NCI-H2081 (cell line): ENCODE measurements at places on chromosomes 16 and 17.

DNA sequence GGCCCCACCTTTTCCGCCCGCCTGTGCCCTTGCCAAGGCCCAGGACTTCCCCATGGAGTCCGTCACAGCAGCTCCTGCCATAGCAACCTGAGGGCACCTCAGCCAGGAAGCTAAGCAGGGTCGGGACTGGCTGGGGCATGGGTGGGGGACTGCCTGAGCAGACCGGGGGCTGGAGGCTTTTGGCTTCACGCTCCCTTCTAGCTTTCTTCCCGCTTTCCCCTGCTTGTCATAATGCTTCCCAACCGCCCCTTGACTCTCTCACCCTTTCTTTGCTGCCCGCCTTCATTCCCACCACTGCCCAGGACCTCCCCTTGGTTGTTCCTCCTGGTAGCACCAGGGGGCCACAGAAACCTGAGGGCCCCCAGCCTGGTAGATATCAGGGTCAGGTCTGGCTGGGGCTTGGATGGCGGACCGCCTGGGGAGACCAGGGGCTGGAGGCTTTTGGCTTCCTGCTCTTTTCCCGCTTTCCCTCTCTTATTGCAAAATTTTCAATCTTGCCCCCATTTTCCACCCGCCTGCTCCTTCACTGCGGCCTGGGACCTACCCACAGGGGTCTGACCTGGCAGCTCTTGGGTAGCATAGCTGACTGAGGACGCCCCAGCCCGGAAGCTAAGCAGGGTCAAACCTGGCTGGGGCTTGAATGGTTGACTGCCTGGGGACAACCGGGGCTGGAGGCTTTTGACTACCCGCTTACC, 2287.7 kb downstream of the TP53TG3F start:
- no peak for DNase-seq

DNA sequence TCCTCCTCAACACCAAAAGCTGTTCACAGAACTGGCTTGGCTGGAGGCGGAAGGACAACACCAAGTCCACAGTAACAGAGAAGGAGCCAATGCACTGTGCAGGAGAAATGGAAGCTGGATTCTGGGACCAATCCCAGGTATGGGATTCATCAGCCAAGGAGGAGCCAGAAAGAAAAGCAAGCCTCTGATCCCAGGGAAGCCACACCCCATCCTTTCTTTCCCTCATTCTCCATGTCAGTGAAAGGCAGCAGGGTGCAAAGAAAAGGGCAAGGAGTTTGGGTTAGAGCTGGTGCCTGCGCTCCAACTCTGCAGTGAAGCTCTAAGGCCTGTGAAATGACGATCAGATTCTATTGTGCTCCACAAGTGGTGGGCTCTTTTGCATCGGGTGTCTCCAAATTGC, 11.0 kb downstream of the DCAKD start:
- no peak for DNase-seq

GRCh38 chr17:834136-834535, 52.0 kb downstream of the MRM3 start:
- DNase-seq: no peak

- DNase-seq: no peak
Measured at GRCh38 chr17:78131172-78132083, 857 bp downstream of the TMC8 start.

- no peak for DNase-seq
Measured at GRCh38 chr17:73267648-73268537, 6.2 kb upstream of the CPSF4L start.

DNA sequence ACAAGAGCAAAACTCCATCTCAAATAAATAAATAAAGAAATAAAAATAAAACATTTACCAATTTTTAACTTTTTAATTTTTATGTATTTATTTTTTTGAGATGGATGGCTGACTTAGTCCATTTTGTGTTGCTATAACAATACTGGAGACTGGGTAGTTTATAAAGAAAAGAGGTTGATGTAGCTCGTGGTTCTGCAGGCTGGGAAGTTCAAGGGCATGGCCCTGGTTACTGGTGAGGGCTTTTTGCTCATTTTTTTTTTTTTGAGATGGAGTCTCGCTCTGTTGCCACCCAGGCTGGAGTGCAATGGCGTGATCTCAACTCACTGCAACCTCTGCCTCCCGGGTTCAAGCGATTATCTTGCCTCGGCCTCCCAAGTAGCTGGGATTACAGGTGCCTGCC, 14.2 kb upstream of the FOXK2 start:
- no peak for DNase-seq

GRCh38 chr17:68352041-68352440, 60.7 kb downstream of the ARSG start:
- no peak for DNase-seq

DNA sequence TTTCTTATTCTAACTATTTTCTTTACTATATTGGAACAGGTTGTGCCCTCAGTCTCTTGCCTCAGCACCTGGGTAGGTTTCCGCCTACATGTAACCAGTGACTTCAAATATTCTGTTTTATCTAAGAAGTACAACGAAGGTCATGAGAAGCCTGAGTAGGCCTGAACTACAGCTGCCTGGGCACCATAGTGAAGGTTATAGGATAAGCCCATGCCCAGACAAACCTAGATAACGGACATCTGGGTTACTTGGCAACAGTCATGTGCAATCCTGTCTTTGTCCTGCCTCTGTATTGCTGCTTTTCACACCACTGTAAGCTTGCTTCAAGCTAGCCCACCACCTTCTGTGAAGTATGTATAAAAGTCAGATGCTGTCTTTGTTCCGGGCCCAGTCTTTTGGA, 25.4 kb upstream of the ARL4D start:
- no peak for DNase-seq

GRCh38 chr16:51419768-51420167, 268.7 kb upstream of the SALL1 start:
- DNase-seq: no peak

- no peak for DNase-seq
Measured at GRCh38 chr16:14490235-14490634, 139.8 kb downstream of the PARN start.

DNA sequence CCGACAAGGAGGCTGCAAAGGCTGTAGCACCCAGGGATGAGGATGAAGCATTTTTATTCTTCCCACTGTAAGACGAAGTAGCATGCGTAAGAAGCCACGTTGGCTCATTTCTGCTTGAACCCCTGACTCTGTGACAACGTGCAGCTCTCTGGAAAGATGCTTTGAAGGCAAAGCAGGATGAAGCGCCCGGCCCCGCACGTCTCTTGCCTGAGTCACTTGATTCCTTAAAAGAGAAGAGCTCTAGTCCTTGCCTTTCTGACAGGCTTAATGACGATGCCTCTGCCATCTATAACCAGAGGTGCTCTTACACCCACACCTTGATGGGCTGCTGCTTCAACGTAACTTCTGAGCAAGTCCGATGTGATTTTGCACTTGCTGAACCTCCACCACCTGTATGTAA, 76.7 kb upstream of the MED9 start:
- no peak for DNase-seq

- no peak for DNase-seq
Measured at GRCh38 chr16:55015181-55015913, 84.7 kb downstream of the IRX5 start.

- no peak for DNase-seq
Measured at GRCh38 chr17:38418693-38419507, 9.4 kb upstream of the ARHGAP23 start.

- no peak for DNase-seq
Measured at GRCh38 chr17:29089601-29090044, 46.7 kb downstream of the PIPOX start.

GRCh38 chr16:11320170-11320569, 25.1 kb upstream of the RMI2 start:
- DNase-seq: no peak

- no peak for DNase-seq
Measured at GRCh38 chr16:11042191-11042590, 97.8 kb downstream of the CLEC16A start.

- no peak for DNase-seq
Measured at GRCh38 chr17:21686165-21687015, 5.9 kb upstream of the KCNJ18 start.

DNA sequence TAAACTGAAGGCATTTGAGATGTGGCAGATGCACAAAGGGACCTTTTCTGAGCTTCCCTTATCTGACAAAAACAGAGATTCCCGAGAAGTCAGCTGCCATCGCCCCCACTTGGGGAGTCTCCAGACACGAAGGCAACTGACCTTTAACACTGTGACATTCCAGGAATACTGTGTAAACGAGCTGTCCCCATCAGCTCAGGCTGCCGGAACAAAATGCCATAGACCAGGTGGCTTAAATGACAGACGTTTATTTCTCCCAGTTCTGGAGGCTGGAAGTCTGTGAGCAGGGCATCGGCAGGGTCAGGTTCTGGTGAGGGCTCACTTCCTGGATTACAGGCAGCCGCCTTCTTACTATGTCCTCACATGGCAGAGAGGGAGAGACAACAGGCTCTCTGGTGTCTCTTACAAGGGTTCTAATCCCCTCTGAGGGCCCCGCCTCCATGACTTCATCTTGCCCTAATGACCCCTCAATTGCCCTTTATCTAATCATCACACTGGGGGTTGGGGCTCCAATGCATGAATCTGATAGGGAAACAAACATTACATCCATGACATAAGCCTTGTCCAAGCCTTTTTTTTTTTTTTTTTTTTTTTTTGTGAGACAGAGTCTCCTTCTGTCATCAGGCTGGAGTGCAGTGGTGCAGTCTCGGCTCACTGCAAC, 178.5 kb upstream of the RPL38 start:
- DNase-seq: no peak

GRCh38 chr17:49299996-49300395, 62.1 kb downstream of the ZNF652 start:
- DNase-seq: no peak

- DNase-seq: no peak
Measured at GRCh38 chr16:1708768-1709180, 2.8 kb downstream of the MAPK8IP3 start.

- no peak for DNase-seq
Measured at GRCh38 chr16:68759062-68759461, 22.0 kb downstream of the CDH1 start.

- no peak for DNase-seq
Measured at GRCh38 chr17:8806926-8807550, 7.9 kb upstream of the MFSD6L start.

GRCh38 chr17:6940186-6940649, 55.6 kb upstream of the ALOX12 start:
- DNase-seq: no peak

- no peak for DNase-seq
Measured at GRCh38 chr17:20184181-20184580, 175.0 kb downstream of the SPECC1 start.

GRCh38 chr16:66375451-66375850, 9.0 kb downstream of the CDH5 start:
- DNase-seq: no peak

DNA sequence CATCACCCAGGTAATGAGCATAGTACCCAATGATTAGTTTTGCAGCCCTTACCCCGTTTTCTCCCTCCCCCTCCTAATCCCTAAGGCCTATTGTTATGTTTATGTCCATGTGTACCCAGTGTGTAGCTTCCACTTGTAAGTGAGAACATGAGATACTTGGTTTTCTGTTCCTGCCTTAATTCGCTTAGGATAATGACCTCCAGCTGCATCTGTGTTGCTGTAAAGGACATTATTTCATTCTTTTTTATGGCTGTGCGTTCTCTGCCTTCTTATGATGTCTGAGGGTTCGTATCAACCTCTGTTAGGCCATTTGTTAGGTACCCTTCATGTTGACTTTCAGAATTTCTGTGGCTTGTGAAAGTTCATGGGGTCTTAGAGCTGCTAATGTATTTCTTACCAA, 31.0 kb downstream of the CTCF start:
- no peak for DNase-seq

DNA sequence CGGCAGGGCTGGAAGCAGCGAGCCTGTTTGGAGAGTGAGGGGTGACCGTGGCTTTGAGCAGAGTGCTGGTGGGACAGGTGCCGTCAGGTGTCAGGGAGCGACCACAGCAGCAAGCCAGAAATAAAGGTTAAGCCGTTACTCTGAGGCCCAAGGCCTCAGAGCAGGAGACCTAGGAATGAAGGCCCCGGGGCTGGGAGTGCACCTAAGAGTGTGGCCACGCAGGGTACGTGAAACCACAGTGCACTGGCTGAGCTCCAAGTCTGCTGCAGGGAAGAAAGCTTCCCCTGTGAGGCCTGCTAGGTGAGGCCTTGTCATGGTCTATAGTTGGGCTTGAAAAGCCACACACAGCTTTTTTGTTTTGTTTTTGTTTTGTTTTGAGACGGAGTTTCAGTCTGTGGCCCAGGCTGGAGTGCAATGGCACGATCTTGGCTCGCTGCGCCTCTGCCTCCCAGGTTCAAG, 8.7 kb downstream of the CLUAP1 start:
- no peak for DNase-seq

DNA sequence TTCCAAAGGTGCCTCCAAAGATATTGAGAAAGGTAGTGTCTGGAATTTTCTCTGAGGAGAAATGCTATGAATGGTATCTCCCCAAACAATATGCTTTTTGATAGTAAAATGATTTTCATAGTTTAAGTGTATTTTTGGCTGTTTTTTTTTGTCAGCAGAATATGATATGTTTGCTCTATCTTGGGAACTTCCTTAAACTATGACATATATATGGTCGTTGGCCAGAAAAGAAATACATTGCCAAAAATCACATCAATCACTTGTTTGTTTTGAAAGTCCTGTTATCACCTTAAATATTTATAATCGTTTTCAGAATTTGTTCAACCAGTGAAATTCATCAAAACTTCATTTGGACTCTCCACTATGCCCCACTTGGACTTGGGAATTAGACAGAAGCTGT, 816.9 kb downstream of the CDH11 start:
- DNase-seq: no peak

GRCh38 chr17:80763293-80763867, 218.7 kb downstream of the RPTOR start:
- DNase-seq: no peak

DNA sequence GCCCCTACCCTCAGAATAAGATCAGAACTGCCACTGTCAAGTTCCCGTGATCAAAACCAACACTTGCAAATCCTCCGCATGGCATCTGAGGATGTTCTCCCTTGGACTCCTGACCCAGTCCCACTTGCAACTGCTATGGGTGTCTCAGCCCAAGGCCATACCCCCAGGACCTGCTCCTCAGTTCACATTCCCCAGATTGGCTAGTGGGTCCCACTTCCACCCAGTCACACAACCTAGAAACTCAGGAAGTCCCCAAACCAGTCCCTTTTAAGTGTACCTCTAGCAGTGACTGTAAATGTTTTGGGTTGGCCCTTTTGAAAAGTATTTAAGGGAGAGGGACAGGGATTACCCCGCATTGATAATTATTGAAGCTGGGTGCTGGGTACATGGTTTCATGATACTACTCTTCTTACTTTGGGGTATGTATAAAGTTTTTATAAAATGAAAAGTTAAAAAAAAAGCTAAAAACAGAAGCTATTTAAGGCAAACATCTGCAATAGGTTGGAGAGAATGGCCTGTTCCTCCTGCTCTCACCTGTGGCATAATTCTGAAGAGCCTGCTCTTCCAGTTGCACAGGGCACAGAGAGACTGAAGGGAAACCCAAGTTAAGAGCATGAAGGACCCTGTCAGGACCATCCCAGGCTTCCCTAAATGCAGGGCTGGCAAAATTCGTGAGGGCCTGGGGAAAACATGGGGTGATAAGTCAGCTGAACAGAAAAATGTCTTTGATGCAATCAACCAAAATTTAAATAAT, 42.5 kb downstream of the ERN1 start:
- no peak for DNase-seq
